CD4-positive, CD25-positive, alpha-beta regulatory T cell (primary cell): ENCODE measurements at places on chromosomes 4 and X. TPM values are rescaled to one million over a fixed set of nuclear protein-coding genes. Genes with fewer than 3 reads are reported as not detected.
A peak's percentile ranks its signal among the peaks of the same experiment; 100 is the strongest.

DNA sequence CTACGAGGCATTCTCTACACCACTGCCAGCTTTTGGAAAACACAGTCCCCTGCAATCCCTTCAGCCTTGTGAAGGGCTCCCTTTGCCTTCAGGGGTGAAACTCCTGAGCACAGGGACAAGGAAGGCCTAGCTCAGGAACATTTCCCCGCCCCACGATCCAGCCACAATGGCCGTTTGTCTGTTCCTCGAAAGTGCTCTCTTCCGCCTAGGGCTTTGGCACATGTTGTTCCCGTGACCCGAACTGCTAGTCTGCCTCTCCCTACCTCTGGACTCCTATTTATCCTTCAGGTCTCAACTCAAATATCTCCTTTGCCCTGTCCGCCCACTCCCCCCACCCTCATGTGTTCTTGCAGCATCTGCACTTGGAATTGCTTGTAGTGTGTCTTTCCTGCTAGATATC, 12.1 kb downstream of the FGD1 start:
- no peak for DNase-seq

- peak; percentile 59 for DNase-seq
Observed at GRCh38 chr4:153142700-153143438, 61.4 kb upstream of the TRIM2 start.

GRCh38 chr4:156958276-156959074, 13.1 kb downstream of the PDGFC start:
- DNase-seq: no peak

GRCh38 chr4:38950159-38950558, 82.0 kb downstream of the TMEM156 start:
- no peak for DNase-seq

DNA sequence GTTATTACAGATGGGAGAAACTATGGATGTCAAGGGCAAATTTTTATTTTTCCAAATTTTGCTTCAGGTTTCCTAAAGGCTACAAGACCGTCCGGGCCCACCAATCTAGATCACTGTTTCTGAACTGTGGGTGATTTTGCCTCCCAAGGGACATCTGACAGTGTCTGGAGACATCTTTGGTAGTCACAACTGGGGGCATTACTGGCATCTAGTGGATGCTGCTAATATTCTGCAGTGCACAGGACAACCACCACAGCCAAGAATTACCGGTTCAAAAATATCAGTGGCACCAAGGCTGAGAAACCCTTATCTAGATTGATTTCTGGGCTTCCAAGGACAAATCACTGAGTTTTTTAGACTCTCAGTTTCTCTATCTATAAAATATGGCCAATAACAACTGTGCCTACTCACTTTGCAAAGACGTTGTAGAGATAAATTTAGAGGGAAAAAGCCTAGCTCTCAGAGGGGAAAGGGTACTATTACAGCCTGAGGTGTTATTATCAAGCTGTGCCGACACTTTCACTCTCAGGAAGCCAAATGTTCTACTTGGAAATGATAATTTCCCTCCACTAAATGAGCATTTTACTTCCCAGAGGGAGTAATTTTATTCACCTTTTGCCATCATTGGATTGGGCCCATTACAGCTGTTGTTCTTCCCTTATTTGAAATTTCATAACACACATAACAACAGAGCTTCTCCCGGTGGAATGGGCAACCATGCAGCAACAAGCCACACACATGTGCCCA, 442.1 kb downstream of the CENPC start:
- DNase-seq: no peak

DNA sequence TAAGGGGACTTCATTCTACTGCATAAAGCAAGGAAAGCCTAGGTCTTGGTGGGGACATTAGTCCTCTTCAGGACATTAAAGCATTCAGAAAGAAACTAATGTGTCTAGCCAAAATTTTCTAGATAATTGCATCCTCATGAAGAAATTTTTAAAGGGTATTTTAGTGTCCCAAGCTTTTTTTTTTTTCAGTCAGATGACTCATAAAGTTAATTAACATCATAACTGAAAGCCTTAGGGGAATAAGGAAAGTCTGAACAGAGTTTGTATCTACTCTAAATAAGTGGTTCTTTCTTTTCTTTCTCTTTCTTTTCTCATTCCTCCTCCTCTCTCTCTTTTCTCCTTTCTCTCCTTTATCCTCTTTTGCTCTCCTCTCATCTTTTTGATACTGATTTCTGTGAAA, 202.4 kb downstream of the ADAMTS3 start:
- DNase-seq: no peak

DNA sequence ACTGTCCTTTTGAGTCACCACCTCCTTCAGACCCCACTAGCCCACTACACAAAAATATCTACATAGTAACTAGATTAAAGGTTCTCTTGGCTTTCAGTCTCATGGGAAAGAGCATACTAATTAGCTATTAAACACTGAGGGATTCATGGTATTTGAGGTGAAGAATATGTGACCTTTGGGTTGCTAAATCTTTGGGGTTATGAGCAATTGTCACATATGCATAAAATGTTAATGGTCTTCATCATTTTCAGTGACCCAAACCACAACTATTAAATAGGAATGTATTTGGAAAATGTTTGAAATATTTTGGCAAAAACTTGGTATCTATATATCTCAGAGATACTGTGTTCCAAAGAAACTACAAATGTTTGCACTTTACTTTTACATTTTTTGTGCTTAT, 365.1 kb downstream of the MAGEB5 start:
- no peak for DNase-seq

DNA sequence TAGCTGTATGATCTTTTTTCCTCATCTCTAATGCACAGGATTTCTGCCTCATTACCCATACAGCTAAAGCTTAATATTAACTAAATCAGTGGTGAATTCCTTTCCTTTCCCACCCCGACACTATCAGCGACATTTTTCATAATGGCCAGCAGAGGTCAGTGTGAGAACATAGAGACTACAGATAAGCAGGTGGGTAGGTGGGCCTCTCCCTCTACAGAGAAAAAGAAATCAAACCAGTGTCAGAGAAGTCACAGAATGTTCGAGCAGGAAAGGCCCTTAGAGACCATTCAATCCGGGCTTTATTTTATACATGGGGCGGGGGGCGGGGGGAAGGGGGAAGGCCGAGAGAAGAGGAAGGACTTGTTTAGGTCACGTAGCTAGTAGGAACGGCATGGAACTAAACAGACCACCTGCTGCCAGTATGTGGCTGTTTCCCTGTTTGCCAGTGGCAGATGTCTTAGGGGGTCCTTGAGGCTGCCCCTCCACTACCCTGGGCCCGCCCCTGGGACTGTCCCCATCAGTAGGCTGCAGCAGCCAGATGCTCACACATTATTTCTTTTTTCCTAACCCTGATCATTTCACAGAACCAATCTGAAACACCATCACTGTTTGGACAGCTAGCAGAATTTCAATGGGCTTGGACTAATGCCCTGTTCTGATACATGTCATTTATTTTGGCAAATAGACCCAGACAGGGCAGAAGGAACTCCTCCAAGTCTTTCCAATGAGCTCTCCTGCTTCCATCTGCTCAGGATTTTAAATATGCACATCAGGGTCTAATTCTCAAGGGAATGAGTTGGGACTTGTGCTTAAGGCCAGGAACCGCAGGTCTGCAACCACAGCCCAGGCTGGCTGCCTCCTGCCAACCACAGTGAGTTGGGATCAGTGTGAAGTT, 133.4 kb downstream of the ATG4A start:
- DNase-seq: no peak

GRCh38 chrX:11190745-11191510, 79.8 kb downstream of the HCCS start:
- DNase-seq: no peak

- no peak for DNase-seq
Observed at GRCh38 chr4:81737865-81738559, 266.3 kb upstream of the RASGEF1B start.

GRCh38 chr4:70601422-70602039, 9.5 kb downstream of the AMBN start:
- peak; percentile 63 for DNase-seq

CTAG1A gene
- polyA plus RNA-seq: not detected

EREG gene
- not detected for polyA plus RNA-seq

ZCCHC18 gene
- 3.9 TPM for polyA plus RNA-seq

TCEANC gene
- 11.7 TPM for polyA plus RNA-seq

EFHC2 gene
- 0.47 TPM for polyA plus RNA-seq

BEX2 gene
- 48.8 TPM for polyA plus RNA-seq

S100G gene
- polyA plus RNA-seq: not detected

BTC gene
- polyA plus RNA-seq: not detected

SLC49A3 gene
- polyA plus RNA-seq: 0.32 TPM

SEC24D gene
- 15.9 TPM for polyA plus RNA-seq
